ENCODE measurements at places on chromosomes 6 and 20.

GRCh38 chr6:126826166-126826714 lies 292.2 kb upstream of the RSPO3 start:
- no peak for DNase-seq

DNA sequence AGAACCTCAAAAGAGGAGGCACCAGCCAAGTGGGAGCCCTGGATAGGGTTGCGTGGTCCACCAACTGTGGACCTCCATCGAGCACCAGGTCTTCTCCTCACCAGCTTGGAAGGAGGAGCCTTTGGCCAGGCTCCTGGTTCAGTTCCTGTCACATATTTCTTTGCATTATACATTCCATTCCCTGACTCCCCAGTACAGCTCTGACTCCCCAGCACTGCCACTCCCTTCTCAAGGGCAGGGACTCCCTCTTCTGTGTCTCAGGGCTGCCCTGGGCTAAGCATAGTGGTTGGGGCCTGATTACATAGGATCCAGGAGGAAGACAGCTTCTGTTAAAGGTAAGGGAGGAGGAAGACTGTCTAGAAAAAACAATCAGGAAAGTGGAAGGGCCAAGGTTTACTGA lies 91.1 kb downstream of the MRPL14 start:
- DNase-seq: no peak

DNA sequence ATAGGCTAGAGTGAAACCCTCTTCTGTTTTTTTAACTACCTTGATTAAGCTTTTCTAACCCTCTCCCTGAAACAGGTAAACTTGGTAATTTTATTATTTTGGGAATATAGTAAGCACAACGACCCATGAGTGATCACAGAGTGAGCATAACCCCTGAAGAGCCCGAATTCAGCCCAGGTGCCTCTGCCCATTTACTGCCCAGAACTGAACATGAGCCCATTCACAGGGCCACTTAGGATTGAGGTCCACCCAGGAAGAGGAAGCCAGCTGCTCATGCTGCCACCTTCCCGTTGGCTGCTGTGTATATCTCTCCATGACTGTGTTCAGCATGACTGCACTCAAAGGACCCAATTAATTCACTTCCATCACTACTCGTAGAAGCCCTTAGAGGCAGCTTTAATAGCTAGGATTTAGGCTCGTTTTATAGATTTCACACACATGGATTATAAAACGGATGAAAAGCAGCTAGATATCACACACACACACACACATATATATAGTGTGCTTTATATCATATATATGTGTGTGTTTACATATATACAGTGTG lies 8.3 kb upstream of the PDE10A start:
- no peak for DNase-seq

DNA sequence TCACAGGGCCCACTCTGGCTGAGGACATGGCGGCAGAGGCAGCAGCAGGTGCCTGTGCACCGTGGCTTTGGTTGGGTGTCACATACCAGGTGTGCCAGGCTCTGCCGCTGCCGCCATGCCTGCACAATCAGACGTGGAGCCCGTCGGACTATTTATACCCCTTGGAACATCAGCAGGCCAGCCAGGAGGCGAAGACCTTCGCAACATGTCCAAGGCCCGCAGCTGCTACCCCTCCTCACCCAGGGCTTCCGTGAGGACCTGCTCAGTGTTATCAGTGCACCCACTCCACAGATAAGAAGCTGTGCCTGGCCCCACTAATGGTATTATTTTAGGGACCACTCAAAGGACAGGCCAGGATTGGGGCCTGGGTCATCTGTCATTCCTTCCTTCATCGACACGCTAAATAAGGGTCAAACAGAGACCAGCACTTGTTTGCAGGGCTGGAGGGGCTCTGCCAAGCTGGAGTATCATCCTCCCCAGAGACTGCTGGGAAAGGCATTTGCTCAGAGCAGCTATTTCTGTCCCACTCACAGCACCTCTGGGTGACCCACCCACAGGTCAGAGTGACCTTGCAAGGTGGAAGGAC lies 109.2 kb downstream of the BMP7 start:
- no peak for DNase-seq

DNA sequence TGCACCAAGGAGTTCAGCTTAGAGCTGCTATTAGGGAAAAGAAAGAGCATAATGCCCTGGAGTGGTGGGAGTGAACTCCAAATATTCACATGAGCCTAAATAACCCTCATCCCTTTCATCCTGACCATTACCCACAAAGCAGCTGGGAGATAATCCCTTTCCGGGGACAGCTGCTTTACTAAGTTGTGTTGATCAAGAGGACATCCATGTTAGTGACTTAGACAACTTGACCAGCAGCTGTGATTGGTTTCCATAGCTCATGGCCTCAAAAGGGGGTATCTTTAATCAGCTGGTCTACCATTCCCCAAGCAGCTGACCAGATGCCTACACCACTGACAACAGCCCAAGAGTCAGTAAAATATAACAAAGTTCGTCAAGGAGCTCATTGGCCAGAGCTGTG lies 75.8 kb upstream of the LY86 start:
- DNase-seq: no peak

DNA sequence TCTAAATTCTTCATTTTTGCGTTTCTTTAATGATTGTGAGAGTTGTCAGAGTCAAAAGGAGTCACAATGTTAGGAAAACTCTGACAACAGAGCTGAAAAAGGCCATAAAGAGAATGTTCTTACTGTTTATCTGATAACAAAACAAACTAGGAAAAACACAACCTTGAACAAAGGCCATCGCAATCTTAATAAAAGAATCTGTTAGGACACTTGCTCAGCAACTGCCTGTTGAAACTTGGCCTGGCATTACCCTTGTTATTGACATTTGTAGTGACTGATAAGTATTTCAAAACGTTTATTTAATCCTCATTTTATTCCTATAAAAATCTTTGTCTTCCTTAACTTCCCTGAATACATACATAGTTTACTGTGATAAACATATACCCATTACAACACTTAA lies 15.7 kb downstream of the GSTA1 start:
- no peak for DNase-seq

DNA sequence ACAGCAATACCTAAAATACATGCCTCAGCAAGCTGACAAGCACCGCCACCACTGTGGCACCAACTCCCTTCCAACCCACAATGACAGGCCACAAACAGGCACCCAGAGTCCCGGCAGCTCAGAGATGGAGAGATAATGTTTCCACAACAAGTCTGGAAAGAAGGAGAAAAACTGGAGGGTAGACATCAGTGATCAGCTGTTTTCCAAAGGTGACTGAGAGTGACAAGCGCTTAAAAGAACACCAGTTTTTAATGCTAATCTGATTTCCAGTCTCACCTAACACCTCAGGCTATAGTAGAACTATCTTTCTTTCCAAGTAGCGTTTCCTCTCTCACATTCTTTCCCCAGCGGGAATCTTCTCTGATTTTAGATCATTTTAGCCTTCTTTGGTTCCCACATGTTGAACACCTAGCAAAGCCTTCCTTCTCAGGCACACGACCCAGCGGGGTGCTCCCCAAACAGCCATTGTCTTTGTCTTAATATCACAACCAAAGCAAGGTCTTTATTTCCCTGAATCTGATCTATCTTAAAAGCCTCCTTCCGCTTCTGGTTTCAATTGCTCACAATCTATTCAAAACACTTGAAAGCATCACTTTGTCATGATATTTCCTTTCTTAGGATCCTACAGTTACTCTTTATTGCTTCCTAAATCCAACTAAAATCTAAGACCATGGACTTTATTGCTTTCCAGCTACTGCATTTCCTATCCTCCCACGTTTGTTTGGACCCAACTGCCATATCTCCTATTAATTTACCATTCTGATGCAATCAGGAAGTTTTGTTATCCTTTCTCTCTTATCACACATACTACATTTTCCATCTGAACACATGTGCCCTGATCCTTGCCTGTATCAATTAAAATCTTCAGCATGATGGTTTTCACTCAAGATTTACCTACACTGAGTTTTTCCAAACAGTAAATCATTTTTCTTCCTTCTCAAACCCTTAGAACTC lies 282.7 kb downstream of the ADGB start:
- DNase-seq: no peak
